Spleen (tissue), 13 donors: ENCODE measurements at places on chromosomes 11 and 22.

- H3K27ac ChIP-seq, result no peak overlapping the region
- no peaks in the 10 kb centered on the region for H3K27me3 ChIP-seq
- no peaks in the 10 kb centered on the region for H3K36me3 ChIP-seq
- DNase-seq, result no peak
Measured at GRCh38 chr11:123407130-123407995, 22.7 kb upstream of the GRAMD1B start.

DNA sequence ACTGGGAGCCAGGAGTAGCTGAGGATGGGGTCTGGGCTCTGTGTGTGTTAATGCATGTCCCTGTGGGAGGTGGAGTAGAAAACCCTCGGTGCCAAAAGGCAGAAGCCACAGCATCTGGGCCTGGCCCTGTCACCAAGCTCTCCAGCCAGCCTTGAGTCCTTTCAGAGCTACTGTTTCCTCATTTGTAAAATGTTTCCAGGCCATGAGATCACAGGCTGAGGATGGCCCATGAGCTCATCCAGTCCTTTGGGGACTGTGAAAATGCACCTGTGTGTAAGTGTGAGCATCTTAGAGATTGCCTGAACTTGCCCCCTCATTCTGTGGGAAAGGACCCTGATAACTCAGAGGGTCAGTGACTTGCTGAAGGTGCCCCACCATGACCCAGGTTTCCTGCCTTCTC, 9.1 kb downstream of the ANKK1 start:
- H3K27me3 ChIP-seq, result no peaks in the 10 kb centered on the region
- DNase-seq, result peak; percentile 29
- H3K27ac ChIP-seq, result no peak overlapping the region

DNA sequence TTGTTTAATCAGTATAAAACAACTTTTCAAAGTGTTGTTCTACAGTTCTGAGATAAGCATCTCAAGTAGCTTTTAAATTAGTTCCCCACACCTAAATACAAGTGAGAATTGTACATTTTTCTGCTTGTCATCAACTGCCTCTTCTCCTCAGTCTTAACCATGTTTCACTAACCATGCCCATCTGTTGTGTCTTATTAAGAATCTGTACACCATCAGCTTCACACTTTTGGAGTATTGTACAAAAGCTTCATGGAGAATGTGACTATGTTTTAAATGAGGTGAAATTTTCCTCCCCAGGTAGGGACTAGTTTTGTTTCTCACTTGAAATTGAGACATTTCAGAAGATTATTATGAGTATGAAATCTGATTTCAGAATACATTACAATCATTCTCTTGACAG, 52.4 kb downstream of the SIK2 start:
- H3K27ac ChIP-seq, result no peak overlapping the region
- peaks cover 3% of the 10 kb centered on the region for H3K4me1 ChIP-seq
- H3K36me3 ChIP-seq, result peaks cover 16% of the 10 kb centered on the region

GRCh38 chr11:47373876-47374719, 4.2 kb downstream of the SPI1 start:
- H3K4me1 ChIP-seq, result peaks cover 4% of the 10 kb centered on the region
- no peaks in the 10 kb centered on the region for H3K27me3 ChIP-seq
- DNase-seq, result peak; percentile 96
- H3K4me3 ChIP-seq, result no peak overlapping the region
